T-helper 17 cell (primary cell): ENCODE measurements at places on chromosomes 3 and 15.

DNA sequence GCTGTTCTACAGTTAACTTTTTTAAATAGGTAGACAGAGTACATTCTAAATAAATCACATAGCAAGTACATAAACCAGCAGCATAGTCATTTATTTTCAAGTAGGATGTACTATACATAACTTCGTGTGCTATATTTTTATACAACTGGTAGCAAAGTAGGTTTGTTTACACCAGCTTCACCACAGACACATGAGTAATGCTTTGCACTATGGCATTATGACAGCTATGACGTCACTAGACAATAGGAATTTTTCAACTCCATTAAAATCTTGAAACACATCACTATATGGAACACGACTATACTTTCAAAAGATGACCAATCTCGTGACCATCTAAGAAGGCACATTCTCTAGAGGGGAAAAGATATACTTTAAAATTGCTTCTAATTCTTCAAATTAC lies 3.5 kb downstream of the TEX55 start:
- DNase-seq, result no peak

GRCh38 chr3:43349716-43350115 lies 63.4 kb downstream of the SNRK start:
- DNase-seq, result no peak

GRCh38 chr3:35777563-35778554 lies 138.5 kb downstream of the ARPP21 start:
- DNase-seq, result no peak

GRCh38 chr3:76679541-76679940 lies 360.4 kb upstream of the ROBO2 start:
- DNase-seq, result no peak

DNA sequence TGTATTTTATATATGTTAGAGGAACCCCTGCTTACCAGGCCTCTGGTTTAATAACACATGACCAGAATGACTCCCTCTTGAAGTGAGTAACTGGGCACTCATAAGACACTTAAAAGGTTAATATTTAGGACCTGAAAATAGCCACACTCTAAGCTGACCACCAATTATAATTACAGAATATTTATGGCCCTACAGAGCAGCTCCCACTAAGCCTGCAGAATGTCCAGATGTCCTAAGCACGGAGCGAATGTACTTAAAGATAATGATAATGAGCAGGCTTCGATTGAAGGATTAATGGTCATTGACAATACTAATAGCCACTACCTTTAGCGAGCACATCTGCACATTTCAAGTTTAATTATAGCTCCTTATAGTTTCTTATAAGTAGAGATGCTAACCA lies 22.8 kb upstream of the KCTD6 start:
- DNase-seq, result no peak

DNA sequence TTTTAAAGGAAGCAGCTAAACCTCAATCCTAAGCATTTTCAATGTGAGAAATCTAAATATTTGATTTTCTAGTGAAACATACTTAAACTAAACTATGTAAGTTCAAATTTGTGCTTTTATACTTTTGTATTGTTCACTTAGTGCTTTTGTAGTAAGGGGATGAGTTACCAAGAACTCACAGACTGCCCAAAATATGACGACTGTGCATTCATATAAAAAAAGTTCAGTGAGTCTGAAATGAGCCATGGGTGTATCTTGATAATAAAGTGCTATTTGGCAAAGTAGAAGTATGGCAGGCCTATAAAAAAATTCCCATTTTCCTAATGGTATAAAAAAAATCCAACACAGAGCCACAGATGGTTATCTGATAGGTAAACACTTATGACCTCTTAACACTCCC lies 66.2 kb downstream of the NPTN start:
- no peak for DNase-seq

DNA sequence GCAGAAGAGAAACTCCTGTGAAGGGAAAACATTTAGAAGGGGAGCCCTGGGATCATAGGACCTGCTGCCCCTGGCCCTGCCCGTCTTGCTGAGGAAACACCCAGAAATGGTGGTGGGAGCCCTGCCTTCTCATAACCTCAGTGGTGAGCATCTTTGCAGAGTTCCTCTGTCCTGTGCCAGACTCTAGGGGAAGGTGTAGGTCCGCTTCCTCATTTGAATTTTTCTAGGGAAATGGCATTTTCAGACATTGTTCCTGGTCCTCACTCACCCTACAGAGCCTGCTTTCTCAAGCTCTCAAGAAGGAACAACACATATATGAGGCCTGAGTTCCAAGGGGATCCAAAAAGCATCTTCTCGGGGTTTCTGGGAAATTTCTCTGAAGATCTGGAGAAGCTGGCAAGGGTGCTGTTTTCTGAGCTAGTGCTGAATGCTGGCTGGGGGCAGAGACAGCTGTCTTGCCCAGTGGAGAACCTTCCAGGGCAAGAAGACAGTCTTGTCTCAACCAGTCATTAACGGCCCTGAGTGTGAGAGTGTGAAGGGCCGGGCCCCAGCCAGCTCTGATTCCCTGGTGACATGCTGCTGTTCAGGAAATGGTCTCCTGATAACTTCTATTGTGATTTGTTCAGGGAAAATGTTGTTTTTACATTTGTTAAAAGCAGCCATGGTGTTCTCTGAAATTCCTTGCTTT lies 283.1 kb upstream of the LRRFIP2 start:
- DNase-seq, result no peak

DNA sequence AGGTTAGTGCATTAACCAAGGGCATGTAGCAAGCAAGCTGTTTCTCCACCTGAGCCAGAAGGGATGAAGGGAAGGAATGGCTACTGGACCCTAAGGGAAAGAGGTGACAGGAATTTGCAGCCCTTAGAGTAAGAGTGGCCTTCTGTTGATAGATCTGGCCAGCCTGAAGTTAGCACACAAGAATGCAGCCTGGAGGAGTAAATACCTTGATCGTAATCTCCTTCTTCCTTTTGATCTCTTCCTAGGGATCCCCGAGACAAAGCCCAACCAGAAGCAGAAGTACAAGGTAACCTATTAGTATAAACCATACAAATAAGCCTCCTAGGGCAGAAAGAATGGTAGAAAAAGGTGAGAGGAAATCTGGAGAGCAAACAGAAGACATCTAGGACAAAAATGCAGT lies 134.6 kb downstream of the ATP8B4 start:
- no peak for DNase-seq

DNA sequence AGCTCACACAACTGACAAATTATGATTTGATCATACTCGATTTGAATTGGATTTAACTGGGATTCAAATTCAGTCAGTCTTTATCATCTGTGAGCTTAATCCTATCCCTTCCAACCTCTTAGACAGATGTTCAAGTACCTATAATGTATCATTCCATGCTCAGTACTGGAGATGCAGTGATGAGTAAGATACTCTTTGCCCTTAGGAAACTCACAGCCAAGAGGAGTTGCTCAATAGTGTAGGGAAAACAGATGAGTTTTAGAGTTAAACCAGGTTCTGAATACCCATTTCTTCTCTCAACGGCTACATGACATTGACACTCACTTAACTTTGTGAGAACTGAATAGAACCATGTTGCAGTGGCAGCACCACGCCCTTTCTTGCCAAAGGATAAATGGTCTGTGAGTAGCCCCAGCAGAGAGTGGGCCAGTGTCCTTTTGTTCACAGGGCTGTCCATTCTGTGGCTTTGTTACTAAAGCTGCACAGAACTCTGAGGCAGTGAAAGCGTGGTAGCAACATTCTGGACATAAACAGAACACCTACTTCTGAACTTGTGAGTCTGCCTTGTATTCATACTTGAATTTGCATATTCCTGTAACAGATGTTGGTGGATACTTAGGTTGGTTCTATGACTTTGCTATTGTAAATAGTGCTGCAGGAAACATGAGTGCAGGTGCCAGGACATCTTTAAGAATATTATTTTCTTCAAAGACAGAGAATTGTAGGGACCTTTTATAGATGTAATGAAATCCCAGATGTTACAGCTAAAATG lies 91.6 kb downstream of the RASA2 start:
- no peak for DNase-seq

GRCh38 chr3:38404286-38404685 lies 49.4 kb upstream of the ACVR2B start:
- DNase-seq, result no peak

DNA sequence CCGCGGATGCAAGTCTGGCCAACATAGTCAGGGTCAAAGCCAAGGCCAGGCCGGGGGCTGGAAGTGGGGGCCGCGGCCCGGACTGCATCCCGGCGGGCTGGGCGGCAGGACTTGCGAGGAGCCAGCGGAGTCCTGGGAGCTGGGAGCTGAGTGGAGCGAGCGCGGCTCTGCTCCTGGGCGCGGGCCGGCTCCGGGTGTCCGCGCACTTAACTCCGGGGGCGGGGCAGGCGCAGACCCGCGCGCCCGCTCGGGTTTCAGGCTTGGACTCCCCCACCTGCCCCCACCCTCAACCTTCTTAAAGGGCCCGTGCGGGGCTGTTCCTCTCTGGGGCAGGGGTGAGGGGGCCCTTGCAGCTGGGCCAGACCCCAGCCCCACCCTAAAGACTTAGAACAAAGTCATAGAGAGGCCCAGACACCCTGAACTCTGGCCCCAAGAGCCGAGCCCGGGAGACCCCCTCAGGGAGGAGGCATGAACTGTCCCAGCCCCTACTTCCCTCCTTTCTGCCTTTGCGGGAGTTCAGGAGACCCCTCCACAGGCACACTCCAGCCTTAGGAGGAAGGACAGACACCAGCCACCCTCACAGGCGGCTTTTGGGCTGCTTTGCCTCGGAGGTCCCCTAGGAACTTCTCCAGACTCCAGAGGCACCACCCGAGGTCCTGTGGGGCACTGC lies at the start of gene CSPG4:
CSPG4 (minus strand) TSS at position 181 of the 670 bp plus-strand sequence; CDS start at position 88, 93 bp downstream.
- DNase-seq, result no peak

DNA sequence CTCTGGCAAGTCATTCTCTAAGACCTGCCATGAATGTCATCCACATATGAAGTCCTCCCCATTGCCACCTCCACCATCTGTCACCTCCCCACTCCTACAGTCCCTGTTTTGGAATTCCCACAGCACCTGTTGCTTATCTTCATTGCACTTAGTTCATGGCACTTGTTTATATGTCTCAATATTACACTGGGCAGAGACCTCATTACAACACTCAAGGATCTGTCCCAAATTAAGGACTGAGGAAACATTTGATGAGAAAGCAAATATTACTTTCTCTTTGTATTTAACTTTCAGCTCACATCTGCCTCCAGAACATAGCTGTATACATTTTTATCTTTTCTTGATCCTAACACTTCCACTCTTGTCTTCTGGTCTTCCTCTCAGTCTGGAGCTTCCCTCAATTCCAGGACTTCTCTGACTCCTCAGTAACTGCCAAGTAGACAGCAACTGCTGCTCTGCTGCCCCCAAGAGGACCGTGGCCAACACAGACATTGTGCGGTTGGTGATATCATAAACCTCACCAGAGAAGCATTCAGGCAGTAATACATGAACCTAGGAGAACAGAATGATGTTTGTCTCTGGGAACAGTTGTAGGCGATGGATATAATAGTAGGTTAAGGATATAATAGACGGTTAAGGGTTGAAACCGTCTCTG lies 45.0 kb upstream of the FGF12 start:
- DNase-seq, result no peak

- DNase-seq, result no peak
Observed at GRCh38 chr3:61807865-61808276, 246.5 kb downstream of the PTPRG start.

DNA sequence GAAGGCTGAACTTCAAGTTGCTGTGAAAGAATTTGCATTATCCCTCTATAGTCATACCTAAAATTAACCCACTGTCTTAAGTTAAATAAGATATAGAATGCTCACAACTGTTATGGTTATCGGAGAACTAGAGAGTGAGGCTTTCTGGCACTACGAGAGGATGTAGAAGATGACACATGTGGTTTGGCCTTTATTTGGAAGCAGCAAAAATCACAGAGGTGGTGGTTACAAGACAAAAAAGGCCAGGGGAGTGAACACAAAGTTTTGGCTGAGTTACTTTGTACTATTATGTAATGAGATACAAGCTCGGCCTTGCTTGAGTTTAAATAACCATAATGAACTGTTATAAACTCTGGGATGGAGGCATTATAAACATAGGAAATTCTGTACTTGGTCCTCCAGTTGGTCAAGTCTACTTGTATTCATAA lies 78.3 kb upstream of the ICE2 start:
- DNase-seq, result no peak

DNA sequence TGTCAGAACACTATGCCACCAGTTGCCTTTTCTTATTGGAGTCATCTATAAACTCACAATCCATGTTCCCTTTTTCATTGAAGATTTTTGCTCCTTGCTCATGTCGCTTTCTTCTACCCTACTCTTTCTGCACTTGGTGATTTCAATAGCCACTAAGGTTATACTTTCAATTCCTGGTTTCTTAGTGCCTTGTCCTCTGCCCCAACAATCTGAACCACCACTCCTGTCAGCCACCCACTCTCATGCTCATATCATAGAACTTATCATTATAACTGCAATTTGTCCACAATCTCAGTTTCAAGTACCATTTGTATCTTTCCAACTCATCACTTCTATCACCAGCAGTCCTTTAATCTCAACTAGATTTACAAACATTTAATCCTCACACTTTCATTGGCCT lies 10.0 kb upstream of the GRAMD1C start:
- DNase-seq, result no peak

DNA sequence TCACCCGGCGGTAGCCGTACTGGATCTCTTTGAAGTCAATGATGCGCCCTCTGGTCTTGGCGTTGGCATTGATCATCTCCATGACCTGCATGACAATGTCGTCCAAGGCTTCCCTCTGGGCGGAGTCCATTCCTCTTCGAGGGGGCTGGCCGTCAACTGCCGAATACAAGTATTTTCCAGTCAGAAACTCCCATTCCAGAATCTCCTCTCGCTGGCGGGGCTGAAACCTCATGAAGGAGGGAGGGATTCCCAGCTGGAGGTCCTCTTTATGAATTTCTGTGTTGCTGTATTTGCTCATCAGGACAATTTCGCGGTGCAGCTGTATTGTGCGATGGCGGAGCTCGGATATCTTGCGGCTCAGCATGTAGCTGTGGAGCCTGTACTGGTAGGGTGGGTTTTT lies 73.4 kb downstream of the CHSY1 start:
- DNase-seq, result no peak

GRCh38 chr3:24137334-24137733 lies 192.2 kb downstream of the NR1D2 start:
- DNase-seq, result no peak

- no peak for DNase-seq
Observed at GRCh38 chr3:49153349-49153912, 12.7 kb downstream of the CCDC71 start.

DNA sequence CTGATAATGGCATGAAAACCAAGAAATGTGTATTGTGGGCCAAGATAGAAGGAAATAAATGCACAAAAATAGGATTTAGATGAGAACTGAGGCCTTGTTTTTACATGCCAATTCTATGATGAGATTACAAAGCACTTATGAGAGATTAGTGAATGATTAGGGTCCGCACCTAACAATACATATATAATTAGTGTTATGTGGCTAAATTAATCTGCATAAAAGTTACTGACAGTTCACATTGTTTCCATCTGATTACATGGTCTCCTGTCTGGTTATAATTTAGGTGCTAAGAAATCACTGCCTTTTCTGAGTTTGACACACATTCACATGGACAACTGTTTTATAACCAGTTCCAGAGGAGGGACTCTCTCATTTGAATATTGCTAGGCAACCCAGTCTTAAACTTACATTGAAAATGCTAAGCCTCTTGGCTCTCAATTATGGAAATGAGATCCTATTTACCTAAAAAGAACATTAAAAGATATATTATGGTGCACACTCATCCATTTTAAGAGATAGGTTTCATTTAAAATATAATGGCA lies 117.0 kb upstream of the ARL6 start:
- no peak for DNase-seq

- no peak for DNase-seq
Observed at GRCh38 chr3:177561769-177562392, 364.6 kb upstream of the TBL1XR1 start.
